ENCODE measurements at places on chromosomes 7 and 10. TPM values are rescaled to one million over a fixed set of nuclear protein-coding genes. Genes with fewer than 3 reads are reported as not detected.

PKD1L1 gene
- 1.3 TPM for total RNA-seq

WASHC2C gene
- total RNA-seq = 41.7 TPM

NEUROG3 gene
- not detected for total RNA-seq

LDB3 gene
- total RNA-seq = 7.1 TPM

LBX1 gene
- not detected for total RNA-seq

FZD8 gene
- 8.2 TPM for total RNA-seq

CRYGN gene
- 0.16 TPM for total RNA-seq

SKIDA1 gene
- total RNA-seq = 5.0 TPM

GIMAP6 gene
- total RNA-seq = 29.5 TPM

GHRHR gene
- total RNA-seq = not detected

FAM237B gene
- not detected for total RNA-seq

LIPF gene
- total RNA-seq = not detected

GDF2 gene
- total RNA-seq = not detected

IRF5 gene
- total RNA-seq = 5.3 TPM

SPDYE1 gene
- total RNA-seq = not detected

GRK5 gene
- total RNA-seq = 23.8 TPM

SCART1 gene
- 3.3 TPM for total RNA-seq

AEBP1 gene
- total RNA-seq = 57.2 TPM

HMX3 gene
- not detected for total RNA-seq

PDZD7 gene
- total RNA-seq = 0.21 TPM

SLC26A5 gene
- 1.6 TPM for total RNA-seq

ADGRA1 gene
- not detected for total RNA-seq

FRAT2 gene
- 8.7 TPM for total RNA-seq

ASZ1 gene
- total RNA-seq = not detected

TRIL gene
- total RNA-seq = 20.4 TPM

FAM25G gene
- total RNA-seq = not detected

WIPF3 gene
- total RNA-seq = 0.95 TPM

PRKCQ gene
- total RNA-seq = 3.2 TPM

SOSTDC1 gene
- 25.6 TPM for total RNA-seq

CRPPA gene
- total RNA-seq = 15.4 TPM

MCU gene
- total RNA-seq = 65.7 TPM

ARHGEF35 gene
- total RNA-seq = 6.5 TPM

SGPL1 gene
- 61.3 TPM for total RNA-seq

ENKUR gene
- total RNA-seq = 0.95 TPM

TACC2 gene
- 21.2 TPM for total RNA-seq

PTF1A gene
- not detected for total RNA-seq

DYDC2 gene
- total RNA-seq = not detected

GRB10 gene
- 42.3 TPM for total RNA-seq

PALD1 gene
- 10.2 TPM for total RNA-seq

LRRC18 gene
- 0.32 TPM for total RNA-seq

PBLD gene
- total RNA-seq = 9.5 TPM

Measured in urinary bladder (tissue), 4 donors.